LNCaP clone FGC (cell line): ENCODE measurements at places on chromosomes 7 and 10.
A peak's percentile ranks its signal among the peaks of the same experiment; 100 is the strongest.

- no peak for DNase-seq
These were observed 18.6 kb upstream of the ZNF32 start for GRCh38 chr10:43667317-43667731.

- no peak for DNase-seq
These were observed 25.5 kb upstream of the ECHDC3 start for GRCh38 chr10:11716686-11717085.

DNA sequence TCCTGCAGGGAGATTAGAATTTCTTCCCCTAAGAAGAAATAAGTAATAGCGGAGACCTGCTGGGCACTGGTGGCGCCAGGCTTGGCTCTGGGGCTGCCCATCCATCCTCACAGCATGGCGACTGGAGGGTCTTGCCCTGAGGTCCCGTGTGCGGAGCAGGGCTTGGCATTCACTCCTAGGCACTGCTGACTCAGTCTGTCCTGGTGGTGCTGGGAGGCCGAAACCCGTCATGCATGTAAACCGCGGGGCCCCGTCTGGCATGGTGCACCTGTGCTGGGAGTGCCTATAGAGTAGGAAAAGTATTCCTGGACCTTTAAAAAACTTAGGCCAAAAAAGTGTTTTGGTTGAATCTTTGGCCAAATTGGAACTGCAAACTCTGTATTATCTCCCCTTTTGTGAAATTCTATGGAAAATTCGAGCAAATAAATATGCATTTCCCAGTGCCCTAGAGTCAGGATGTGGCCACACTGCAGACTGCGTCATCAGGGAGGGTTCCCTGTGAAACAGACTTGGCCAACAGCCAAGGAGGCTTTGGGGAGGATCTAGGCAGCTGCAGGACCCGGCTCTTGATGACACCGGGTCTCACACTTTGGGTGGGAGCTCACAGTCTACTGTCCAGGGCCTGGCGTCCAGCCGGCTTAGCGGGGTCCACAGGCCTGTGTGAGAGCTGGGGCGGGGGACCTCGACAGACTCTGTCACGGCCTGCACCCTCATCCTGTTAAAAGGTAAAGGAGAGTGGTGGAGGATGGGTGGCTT lies 122.3 kb downstream of the VIPR2 start:
- DNase-seq: no peak

DNA sequence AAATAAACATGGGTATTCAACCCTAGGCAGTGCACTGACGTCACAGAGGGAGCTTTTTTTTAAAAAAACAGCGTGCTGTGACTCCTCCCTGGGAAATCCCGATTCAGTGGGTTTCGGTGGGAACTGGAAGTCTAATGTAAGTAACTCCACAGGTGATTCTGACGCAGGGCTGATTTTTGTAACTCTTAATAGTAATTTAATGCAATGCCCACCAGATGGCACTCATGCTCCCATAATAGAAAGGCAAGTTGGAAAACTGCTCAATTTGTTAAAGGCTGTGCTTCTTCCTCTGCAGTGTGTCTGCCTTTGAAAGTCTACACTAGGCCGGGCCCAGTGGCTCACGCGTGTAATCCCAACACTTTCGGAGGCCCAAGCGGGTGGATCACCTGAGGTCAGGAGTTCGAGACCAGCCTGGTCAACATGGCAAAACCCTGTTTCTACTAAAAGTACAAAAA lies 10.9 kb upstream of the RSU1 start:
- DNase-seq: peak; percentile 59

DNA sequence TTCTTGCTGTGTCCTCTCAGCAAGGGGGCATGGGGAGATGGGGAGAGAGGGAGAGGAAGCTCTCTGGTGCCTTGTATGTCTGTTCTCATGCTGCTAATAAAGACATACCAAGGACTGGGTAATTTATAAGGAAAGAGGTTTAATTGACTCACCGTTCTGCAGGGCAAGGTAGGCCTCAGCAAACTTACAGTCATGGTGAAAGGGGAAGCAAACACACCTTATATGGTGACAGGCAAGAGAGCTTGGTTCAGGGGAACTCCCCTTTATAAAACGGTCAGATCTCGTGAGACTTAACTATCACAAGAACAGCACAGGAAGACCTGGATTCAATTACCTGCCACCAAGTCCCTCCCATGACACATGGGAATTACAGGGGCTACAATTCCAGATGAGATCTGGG lies 464.7 kb upstream of the CELF2 start:
- DNase-seq: no peak

GRCh38 chr10:115761166-115761565 lies 511.8 kb downstream of the GFRA1 start:
- no peak for DNase-seq

DNA sequence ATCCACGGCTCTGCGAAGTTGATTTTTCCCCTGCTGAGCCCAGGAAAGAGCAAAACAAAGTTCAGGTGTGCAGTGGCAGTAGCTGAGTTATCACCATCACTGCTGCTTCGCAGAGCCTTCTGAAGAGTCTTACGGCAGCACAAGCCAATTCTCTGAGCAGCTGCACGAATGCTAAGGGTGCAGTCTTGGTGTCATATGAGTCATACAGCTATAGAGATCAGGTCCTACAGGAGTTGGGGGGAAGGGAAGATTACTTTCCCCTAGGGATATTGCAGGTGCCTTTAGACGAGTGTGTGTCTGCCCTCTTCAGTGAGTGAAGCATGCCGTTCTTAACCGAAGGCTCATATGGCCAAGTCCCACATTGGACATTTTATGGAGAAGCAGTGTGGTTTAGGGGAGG lies 227.8 kb downstream of the CELF2 start:
- DNase-seq: no peak

DNA sequence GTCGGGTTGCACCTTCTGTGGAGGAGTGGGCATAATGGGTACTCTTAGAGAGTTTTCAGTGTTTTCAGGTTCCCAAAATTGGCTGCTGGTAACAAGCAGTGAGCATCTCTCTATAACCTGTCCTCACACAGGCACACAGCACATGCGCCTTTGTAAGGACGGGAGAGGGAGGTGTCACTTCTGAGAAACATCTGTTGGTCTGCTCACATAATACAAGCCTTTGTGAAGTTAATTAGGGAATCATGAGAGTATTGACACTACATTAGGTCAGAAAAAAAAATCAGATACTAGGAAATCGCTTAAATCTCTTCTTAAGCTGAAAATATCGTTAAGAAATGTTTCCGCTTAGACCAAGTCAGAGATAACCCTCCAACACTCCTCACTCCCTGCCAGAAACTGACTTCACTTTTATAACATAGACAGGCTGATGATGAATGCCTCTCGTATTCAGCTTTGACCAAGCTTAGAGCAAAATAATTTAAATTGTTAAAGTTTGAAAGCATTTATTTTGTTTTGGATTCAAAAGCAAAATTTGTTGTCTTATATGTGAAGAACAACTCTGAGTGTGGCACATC lies 769.7 kb downstream of the TNS3 start:
- DNase-seq: no peak

DNA sequence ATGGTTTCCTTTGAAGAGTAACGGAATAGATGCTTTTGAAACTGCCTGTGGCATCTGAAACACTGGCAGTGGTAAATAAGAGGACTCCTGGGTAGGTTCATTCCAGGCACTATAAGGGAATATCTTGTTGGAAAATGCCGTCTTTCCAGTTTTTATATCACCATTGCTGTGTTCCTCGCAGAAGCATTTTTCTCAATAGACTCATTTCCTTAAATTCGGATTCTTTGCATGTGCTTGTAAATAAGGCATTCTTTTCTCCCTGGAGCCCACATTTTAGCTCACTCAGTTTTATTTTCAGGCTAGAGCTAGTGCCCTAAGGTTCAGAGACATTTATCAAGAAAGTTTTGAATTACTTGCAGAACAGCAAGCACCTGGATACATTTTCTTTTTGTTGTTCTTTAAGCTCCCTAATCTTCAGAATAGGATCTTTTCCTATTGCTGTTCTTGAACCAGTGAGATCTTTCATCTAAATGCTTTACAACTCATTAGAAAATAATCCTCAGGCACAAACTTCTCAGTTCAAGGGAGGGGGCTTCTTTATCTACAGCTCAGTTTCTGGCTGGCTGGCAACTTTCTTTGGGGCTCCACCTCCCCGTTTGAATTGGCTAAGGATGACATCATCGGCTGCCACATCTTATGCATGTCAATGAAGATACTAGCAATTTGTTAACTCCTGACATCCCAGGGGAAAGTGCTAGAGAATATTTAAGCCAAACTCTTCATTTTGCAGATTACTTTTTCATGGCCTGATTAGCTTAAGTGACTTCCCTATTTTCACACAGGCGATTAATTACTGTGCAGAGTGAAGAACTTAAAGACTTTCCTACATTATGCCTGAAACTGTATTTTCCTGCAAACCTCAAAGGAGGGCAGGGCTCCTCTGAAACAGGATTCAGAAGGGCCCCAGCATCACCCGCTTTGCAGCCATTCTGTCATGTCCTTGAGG lies 133.7 kb upstream of the RSU1 start:
- DNase-seq: no peak

DNA sequence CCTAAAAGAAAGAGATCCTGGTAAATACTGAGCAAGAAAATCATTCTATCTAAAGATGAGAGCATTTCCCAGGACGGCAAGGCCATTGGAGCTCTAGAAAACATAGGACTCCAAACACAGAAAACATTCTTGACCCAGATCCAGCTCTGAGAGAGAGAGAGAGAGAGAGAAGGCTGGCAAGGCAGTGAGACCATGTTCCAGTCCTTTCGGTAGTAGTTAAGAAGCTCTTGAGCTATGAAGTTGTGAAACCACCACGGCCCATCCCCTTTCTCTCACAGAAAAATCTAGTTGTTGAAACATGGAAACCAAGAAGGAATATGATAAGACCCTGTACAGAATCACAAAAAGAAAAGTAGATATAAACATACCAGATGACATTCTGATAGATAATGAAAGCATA lies 212.4 kb upstream of the NPSR1 start:
- DNase-seq: no peak

DNA sequence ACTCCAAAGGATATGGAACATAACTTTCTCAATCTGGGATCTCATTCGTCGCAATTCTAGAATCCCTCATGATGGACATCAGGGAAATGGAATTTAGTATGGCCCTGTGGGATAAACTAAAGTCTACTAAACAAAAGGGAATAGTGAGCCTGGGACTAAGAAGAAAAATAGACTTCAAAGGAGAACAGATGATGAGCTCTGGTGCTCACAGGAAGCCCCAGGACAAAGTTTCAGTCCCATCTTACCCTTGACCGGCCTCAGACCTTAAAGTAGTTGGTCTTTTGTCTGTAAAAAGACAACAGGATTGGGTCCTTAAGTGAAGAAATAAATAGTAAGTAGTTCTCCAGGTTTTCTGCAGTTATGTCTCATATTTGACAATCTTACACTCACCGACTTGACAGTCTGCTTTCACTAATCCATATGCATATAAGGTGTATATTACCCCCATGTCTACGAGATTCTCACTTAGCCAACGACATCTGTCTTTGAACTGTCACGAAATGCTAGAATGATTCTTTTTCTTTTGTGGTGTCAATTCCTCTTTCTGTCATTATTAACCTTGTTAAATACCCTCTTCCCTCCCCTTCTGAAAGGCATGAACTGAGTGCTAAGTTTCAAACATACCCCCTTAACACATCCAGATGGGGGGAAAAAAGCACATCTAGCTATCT lies 10.9 kb upstream of the IKZF1 start:
- no peak for DNase-seq

- no peak for DNase-seq
These were observed 192.9 kb downstream of the AUTS2 start for GRCh38 chr7:69790977-69791724.
